ENCODE measurements at places on chromosomes 6 and 20.

- no peak for DNase-seq
Observed at GRCh38 chr6:25494469-25494868, 157.5 kb upstream of the SCGN start.

- DNase-seq, result peak; percentile 89
Observed at GRCh38 chr20:47274401-47275108, 81.9 kb downstream of the ZMYND8 start.

DNA sequence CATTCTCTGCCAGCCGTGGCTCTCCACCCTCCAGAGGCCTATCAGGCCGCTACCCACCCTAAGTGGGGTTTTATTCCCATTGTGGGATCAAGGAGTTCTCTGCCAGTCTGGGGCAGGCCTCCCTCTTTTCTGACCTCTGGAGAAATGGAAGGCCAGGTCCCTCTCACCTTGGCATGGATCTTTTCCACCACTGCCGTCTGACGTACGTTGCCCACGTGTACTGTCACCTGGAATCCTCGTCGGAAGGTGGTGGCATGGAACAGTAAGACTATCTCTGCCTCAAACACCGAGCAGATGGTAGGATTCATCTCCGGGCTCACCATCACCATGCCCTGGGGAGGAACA lies 7.3 kb downstream of the GTPBP2 start:
- DNase-seq, result no peak

GRCh38 chr6:146190581-146190980 lies 161.7 kb downstream of the GRM1 start:
- no peak for DNase-seq

GRCh38 chr6:18115356-18115755 lies 7.1 kb downstream of the NHLRC1 start:
- DNase-seq, result no peak

DNA sequence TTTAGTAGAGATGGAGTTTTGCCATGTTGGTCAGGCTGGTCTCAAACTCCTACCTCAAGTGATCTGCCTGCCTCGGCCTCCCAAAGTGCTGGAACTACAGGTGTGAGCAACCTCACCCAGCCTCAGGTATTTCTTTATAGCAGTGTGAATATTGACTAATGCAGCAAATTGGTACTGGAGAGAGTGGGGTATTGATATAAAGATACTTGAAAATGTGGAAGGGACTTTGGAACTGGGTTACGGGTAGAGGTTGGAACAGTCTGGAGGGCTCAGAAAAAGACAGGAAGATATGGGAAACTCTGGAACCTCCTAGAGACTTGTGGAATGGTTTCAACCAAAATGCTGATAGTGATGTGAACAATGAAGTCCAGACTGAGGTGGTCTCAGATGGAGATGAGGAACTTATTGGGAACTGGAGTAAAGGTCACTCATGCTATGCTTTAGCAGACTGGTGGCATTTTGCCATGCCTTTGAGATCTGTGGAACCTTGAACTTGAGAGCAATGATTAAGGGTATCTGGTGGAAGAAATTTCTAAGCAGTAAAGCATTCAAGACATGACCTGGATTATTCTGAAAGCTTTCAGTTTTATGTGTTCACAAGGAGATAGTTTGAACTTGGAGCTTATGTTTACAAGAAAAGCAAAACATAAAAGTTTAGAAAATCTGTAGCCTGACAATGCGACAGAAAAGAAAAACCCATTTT lies 127.2 kb downstream of the DTNBP1 start:
- no peak for DNase-seq

GRCh38 chr6:28727559-28728211 lies 196.1 kb downstream of the TRIM27 start:
- DNase-seq, result no peak

DNA sequence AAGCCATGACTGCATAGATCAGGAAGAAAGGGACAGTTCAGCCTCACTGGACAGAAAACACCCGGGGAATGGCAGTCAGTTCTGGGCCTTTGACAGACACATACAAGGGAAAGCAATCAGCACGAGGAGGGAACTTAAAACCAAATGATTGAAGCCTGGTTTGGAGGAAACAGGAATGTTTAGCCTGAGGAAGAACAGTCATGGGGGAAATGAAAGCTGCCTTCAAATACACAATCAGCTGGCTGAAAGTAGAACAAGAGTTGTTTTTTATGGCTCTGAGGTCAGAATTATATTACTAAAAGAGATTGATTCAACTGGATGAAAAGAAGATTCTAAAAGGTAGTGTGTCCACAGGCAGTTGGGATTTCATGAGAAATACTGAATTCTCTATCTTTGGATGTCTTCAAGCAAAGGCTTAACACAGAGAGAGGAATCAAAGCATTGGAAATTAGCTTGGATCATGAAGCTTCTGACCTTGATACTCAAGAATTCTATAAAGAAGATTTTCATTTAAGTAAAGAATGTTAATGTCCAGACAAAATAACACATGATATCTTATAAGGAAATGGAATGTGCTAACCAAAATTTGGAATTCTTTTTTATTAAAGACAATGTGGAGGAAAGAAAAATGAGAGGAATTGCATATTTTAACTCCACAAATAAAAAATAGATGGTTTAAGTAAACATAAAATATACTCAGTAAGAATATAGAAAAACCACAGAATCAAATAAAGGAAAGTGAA lies 216.6 kb downstream of the IBTK start:
- no peak for DNase-seq

GRCh38 chr6:18478610-18479009 lies 91.5 kb downstream of the RNF144B start:
- DNase-seq, result no peak

- no peak for DNase-seq
Observed at GRCh38 chr6:157585274-157586087, 204.5 kb downstream of the ZDHHC14 start.

GRCh38 chr20:2946988-2947961 lies 74.0 kb downstream of the PTPRA start:
- DNase-seq, result no peak

DNA sequence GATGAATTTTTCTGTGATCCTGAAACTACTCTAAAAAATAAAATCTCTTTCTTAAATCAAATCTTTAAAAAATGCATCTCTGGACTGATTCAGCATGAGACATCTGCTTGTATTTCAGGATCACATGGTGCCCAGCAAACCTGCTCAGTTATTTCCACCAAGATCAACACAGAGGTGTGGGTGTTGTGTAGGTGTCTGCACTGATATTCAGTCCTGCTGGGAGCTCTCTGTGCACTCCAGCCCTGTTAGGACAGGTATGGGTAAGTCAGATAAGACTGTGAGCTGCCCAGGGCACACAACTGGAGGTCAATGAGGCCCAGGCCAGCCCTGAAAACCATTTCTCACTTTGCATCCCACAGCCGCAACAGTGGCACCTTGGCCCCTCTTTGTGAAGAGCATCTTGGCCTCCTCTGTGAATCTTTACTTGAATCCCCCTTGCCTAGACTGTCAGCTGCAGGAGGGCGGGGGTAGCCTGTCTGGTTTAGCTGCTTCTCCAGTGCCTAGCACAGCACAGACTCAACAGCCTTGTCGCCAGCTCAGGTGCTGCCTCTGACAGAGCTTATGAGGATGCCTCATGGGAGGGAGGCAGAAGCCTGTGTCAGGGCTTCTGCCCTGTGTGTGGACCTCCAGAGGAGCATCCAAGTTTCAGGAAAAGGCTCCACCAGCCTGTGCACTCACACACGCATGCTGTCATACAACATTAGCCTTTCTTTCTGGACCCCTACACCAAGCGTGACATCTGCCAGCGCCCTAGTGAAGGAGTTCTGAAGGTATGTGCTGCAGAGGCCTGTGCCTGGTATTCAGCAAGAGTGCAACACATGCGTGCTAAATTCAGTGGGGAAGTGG lies 187.6 kb upstream of the CST7 start:
- DNase-seq, result no peak

DNA sequence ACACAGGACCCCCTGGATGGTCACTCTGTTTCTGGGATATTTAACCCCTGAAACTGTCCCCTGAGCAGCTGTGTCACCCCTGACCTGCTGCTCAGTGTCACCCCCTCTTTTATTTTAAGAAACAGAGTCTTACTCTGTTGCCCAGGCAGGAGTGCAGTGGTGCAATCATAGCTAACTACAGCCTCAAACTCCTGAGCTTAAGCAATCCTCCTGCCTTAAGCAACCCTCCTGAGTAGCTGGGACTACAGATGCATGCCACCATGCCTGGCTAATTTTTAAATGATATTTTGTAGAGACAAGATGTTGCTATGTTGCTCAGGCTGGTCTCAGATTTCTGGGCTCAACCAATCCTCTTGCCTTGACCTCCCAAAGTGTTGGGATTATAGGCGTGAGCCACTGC lies 21.5 kb upstream of the GTSF1L start:
- DNase-seq, result no peak

DNA sequence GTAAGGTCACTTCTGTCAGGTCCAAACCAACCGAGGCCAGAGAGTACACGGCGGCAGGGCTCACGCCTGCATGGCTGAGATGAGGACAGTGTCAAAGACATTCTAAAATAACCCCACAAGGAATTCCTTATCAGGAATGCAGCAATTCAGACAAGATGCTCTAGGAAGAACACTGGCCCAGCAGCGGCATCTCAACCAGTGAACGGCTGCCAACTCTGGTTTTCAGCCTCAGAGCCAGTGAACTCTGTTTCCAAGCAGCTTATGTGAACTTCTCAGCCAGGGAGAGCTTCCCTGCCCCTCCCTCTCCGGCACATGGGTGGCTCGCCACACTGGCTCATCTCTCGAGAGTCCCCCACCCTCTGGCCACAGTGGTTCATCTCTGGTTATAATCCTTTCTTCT lies 36.9 kb downstream of the KCNQ2 start:
- no peak for DNase-seq

GRCh38 chr20:35942243-35942642 lies 12.1 kb downstream of the SCAND1 start:
- no peak for DNase-seq

DNA sequence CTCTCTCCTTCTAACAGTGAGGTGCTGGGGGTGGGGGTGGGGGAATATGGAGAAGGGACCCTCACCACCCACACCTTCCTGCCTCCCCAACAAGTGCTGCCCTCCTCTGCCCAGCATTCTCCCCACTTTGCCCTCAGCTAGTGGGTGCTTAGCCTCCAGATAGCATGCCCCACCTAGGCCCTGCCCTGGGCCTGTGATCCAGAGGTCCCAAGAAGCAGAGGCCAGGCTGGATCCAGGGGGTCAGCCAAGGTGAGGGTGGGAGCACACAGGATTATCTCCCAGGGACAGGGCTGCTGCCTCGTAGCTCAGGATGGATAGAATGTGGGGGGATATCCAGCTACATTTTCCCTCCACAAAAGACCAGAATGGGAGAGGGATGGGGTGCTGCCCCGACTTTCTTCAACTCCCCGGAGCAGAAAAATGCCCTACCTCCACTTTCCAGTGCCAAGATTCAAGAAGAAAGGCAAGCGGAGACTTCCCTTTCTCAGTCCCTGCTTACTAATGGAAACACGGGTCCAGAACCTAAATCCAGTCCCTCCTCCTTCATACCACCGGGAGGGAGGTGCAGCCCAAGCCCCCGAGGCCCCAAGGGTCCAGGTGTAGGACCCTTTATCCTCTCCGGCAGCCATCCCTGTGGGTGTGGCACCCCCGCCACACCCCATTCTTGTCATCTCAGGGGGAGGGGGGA lies 987 bp downstream of the ADISSP start:
- DNase-seq, result no peak

DNA sequence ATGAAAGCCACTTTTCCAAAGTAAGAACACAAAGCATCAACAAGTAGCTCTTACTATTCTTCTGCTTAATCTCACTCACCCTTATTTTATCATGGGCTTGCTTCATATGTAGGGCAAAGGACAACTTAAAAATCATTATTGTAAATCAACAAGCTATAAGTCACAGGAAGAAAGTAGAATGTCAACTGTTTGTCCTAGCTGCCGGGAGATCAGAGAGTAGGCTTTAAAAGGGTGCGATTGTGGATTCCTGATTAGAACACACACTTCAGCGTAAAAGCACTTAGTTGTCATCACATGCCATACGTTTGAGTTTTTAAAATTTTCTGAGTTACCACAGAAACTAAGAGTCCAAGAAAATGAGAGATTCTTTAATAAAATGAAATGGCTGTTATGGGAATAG lies 44.4 kb upstream of the NHSL1 start:
- no peak for DNase-seq

DNA sequence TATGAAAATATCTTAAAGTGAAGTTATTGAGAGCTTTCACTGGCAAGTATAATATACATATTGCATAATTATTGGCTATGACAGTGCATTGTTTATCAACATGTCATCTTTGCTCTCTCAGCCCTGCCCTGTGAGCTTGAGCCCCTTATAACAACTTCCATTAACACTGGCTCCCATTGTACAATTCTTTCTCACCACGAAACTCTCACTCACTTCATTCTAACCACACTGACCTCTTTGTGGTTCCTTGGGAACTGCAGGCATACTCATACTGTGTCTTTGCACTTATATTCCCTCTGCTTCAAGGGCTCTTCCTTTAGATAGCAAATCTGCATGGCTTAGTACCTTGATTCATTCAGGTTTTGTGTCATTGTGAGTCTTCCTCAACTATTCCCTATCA lies 411.8 kb downstream of the CDKAL1 start:
- DNase-seq, result peak; percentile 12

GRCh38 chr6:14896475-14896874 lies 349.4 kb upstream of the JARID2 start:
- DNase-seq, result no peak

DNA sequence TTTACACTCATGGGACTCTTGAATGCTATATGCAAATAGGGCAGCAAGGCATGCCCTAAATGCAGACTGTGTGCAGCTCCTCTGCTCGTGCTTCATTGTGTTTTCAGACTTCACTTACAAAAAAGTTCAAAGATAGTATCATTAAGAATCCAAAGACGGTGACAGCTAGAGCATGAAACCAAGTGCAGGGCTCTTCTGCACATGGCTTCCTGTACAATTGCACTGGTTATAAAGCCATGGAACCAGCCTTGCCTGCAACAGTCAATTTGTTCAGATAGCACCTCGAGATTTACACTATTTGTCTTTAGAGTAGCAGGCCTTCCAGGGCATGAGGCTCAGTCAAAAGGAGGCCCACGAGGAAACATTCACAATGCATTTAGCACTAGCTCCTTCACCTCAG lies 35.6 kb downstream of the RFPL4B start:
- DNase-seq, result no peak
